CD4-positive, CD25-positive, alpha-beta regulatory T cell (primary cell): ENCODE measurements at places on chromosomes 13 and 19. TPM values are rescaled to one million over a fixed set of nuclear protein-coding genes. Genes with fewer than 3 reads are reported as not detected.

The KLK10 gene
- not detected for total RNA-seq

DNA sequence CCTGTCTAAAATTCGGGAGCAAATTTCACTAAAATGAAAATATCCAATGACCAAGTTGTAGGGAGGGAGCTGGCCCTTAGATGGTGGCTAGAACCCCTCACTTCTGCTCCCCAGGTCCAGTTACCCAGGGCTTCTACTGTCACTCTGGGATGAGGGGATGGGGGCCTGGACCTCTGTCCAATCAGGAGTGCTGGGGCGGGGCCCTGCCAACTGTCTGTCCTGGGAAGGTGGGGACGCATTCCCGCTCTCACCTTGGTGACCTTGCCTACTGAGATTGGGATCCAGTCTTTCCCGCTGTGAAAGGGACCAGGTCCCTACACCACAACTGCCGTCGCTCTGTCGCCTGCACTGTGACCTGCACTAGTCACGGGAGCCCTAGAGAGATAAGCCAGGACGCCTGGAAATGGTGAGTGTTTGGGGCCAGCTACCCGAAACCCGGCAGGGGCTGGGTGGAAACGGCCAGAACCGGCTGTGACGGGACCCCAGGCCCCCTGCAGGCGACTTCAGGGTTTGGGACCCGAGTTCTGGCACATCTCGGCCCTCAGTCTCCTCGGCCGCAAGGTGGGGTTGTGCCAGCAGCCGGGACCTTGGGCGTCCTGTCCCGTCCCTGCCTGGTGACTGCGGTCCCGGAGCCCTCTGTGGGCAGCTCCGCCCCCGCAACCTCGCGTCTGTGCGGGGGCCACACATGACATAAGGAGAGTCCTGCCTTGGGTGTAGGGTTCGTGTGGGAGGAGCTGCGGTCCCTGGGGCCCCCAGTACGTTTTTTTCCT is 22.8 kb downstream of the ZNF20 start:
- DNase-seq, result no peak

DNA sequence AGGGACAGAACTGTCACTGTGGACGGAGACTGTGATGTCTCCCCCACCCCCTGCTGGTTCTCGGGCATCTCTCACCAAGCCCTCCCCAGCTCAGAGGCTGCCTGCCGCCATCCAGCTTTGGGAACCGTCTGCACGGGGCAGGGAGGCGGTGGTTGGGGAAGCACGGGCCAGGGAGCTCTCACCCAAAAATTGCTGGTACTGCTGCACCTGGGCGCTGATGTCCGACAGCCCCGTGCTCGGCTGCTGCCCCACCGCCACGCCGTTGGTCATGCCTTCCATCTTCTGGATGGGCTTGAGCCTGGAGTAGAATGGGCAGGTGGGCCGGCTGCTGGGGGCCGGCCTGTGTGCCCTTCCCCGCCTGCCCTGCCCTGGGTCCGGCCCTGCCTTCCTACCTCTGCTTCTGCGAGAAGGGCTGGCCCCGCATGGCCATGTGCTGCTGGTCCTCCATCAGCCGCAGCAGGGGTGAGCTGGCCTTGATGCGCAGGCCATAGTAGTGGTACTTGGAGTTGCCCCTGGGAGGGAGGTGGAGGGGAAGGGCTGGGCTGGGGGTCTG is 16.1 kb downstream of the DCAF15 start:
- no peak for DNase-seq

DNA sequence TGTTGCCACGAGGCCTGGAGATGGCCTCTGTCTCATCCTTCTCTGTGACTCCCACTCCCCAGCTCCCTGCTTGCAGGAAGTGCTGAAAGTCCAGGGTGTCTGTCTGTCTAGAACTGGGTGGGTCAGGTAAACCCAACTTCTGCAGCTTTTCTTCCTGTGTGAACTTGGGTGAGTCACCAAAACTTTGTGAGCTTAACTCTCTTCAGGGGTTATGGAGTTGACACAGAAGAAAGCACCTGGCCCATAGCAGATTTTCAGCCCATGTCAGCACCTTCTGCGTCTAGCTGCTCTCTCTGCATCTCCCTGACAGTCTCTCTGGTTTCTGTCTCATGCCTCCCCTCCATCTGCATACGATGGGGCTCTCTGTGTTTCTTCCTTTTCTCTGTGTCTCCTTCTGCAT is 4.2 kb upstream of the CACNG7 start:
- no peak for DNase-seq

DNA sequence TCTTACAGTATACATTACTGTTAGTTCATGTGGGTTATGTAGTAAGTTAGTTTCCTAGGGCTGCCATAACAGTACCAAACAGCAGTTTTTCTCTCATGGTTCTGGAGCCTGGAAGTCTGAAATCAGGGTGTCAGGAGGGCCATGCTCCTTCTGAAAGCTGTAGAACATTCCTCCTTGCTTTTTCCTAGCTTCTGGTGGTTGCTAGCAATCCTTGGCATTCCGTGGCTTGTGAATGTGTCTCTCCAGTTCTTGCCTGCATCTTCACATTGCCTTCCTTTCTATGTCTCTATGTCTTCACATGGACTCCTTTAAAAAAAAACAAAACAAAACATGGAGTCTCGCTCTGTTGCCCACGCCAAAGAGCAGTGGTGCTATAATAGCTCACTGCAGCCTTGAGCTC is 95.4 kb downstream of the WDFY2 start:
- no peak for DNase-seq
